ENCODE measurements at places on chromosomes 4 and X.

DNA sequence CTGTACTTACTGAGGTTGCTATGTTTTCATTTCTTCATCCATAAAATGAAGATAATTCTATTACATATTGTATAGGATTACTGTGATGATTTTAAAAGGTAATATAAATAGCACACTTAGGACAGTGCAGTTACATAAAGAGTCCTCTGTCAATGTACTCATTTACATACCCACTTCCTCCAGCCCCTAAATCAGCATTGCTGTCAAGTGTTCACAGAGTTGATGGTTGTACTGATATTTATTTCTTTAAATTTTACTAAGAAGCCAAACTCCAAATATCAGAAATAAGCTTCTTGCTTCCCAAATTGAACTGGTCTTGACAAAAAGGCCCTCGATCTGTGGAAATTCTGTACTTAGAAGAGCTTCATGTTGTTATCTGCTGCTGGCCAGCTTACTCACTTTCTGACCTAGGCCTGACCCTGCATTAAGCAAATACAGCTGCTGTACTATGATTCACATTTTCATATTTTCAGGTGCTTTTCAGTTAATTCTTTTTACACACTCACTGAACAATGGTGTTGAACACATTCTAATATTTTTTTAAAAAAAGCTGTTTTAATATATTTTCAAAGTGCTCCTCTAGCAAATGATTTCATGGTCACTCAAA is 259.6 kb downstream of the UNC5C start:
- no peak for DNase-seq

DNA sequence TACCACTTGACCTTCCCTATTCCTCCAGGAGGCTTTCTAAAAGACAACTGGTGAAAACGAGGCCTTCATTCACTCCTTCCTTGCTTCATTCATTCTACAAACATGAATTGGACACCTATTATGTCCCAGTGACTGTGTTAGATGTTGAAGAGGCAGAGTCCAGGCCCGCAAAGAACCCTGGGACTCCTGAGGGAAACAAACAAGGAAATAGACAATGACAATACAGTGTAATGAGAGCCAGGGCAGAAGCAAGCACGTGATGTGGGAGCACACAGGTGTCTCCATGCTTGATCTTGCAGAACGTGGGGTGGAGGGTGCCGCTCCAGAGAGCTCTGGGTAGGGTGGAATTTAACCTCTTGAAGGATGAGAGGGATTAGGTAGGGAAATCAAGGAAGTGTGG is 137.6 kb upstream of the KLF3 start:
- DNase-seq = no peak

DNA sequence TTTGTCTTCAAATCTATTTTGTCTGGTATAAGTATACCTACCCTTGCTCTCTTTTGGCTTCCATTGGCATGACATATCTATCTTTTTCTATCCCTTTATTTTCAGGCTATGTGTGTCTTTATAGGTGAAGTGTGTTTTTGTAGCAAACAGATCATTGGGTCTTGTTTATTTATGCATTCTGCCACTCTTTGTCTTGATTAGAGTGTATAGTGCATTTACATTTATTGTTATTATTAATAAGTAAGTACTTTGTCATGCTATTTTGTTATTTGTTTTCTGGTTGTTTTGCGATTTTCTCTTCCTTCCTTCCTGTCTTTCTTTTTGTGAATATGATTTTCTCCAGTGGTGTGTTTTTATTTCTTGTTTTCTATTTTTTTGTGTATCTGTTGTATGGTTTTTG is 188.6 kb downstream of the GLUD2 start:
- no peak for DNase-seq

DNA sequence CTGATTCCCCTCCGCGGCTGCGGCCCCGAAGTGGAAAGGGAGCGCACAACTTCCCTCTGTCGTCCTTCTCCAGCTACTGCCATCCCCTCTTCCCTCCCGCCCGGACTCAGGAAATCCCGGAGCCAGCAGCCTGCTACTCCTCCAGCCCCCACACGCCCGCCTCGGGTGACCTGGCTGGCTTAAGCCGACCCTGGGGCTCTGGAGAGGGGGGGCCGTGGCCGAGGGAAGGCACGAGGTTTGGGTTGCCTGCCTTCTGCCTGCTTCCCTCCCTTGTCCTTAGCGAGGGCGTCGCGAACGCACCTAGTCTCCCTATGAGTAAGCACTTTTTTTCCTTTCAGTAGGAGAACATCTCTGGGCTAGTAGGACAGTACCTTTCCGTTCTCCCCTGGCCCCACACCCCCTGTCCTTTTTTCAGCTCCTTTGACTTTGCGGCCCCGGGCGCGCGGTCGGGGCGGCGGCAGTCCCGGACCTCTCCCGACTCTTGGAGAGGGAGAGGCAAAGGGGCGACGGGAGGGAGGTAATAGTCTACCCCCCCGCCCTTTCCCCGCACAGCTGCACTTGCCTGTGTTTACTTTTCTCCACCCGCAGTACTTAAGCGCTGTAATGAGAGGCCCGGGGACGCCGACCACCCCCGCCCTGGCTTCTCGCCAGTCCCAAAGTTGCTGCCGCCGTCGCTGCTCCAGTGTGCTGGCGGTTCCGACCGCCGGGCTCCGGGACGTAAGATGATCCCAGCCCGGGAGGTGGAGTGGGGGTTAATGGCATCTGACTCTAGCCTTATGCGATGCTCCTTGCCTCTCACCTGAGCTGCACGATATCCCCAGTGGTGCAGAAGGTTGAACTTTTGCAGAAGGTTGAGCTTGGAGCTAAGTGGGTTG is 868 bp downstream of the PLS3 start:
- no peak for DNase-seq

- no peak for DNase-seq
Measured at GRCh38 chrX:17591741-17592110, 145.6 kb upstream of the SCML1 start.

GRCh38 chrX:11445540-11445939 is 152.3 kb downstream of the AMELX start:
- DNase-seq = no peak

DNA sequence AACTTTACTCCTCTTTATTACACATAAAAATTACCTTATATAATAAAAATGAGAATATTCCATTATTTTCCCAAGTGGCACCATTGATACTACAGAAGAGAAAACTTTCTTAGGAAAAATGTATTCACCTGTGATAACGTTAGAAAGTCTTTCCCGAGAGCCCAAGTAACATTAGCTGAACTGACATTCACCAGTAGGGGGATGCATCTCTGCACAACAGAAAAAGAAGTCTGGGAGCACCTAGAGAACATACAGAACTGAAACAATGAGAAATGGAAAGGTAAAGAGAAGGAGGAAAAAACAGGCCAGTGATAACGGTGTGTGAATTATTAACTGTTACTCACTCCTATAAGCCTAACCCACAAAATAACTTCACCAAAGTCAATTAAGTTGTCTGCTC is 423.3 kb downstream of the CENPC start:
- DNase-seq = no peak

Data from effector CD4-positive, alpha-beta T cell (primary cell).